Right renal pelvis (tissue), 4 donors: ENCODE measurements at places on chromosomes 12 and 14. TPM values are rescaled to one million over a fixed set of nuclear protein-coding genes. Genes with fewer than 3 reads are reported as not detected.

DNA sequence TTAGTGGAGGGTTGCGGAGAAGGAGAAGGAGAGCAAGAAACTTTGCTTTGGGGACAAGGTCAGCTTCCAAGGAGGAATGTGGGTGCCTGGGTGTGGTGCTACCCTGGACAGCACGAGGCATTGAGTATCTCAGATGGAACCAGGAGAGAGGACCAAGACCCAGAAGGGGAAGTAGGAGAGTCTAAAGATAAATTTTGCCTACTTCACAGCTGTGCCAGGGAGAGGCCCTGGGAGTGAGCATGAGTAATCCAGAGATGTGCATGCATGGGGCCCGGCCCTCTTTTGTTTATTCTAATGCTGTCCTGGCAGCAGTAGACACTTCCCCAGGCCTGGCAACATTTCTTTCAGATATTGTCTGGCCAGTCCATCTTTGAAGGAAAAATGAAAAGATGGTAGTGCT is 49.5 kb upstream of the GNPNAT1 start:
- DNase-seq: no peak

GRCh38 chr12:57203201-57203600 is 13.4 kb upstream of the NXPH4 start:
- no peak for DNase-seq

DNA sequence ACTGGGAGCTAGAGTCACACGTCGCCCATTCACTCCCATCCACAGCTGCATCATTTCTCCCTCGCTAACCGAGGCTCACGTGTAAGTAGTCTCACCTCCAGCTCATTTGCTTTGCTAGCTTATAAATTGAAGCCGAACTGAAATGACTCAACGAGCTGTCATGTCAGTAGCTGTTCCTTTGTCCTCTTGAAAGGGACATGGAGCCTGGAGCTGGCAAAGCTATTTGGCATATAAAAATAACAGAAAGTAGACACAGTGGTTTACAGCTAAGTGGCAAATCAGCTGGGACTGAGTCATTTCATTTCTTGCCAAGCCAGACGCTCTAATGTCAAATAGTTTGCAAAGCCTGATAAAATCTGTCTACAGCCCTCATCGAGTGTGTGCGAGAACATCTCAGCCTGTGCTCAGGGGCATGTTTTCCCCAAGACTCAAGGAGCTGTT is 114.4 kb upstream of the TMEM233 start:
- DNase-seq: no peak

DNA sequence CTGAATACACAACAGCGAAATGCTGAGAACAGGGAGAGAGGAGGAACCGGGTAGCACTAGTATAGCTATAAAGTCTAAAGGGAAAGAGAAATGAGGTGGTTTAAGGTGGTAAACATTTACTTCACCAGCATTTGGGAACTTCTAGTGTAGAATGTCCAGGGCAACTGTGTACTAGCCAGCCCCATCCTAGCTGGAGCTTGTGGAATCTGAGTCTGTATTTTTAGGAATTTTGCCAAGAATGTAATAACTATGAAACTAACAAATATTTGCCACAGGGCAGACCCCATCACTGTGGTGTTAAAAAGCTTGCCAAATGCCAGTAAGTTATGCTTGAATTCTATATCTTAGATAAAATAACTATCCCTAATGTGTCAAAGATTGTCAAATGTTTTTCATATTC is 398.9 kb upstream of the MIS18BP1 start:
- no peak for DNase-seq

GRCh38 chr12:32146074-32146873 is 39.6 kb downstream of the BICD1 start:
- DNase-seq: no peak

The TAS2R9 gene
- polyA plus RNA-seq: not detected
